ENCODE measurements at places on chromosomes 4 and X. TPM values are rescaled to one million over a fixed set of nuclear protein-coding genes. Genes with fewer than 3 reads are reported as not detected.

Gene SH3D19
- 86.6 TPM for total RNA-seq

Gene TBC1D8B
- 7.4 TPM for total RNA-seq

Gene MND1
- total RNA-seq = 0.83 TPM

Gene WNK3
- 0.62 TPM for total RNA-seq

Gene ENOPH1
- 23.7 TPM for total RNA-seq

Gene FAM13A
- 39.1 TPM for total RNA-seq

Gene TMSB15A
- 1.8 TPM for total RNA-seq

Gene JCHAIN
- 191 TPM for total RNA-seq

All from lower lobe of right lung (tissue), 2 donors.